ENCODE measurements at places on chromosomes 13 and 19. TPM values are rescaled to one million over a fixed set of nuclear protein-coding genes. Genes with fewer than 3 reads are reported as not detected.

ZNF845 gene
- total RNA-seq, result 4.9 TPM

CC2D1A gene
- total RNA-seq, result 21.4 TPM

F10 gene
- 8.0 TPM for total RNA-seq

FGF21 gene
- not detected for total RNA-seq

PRTN3 gene
- total RNA-seq, result not detected

C1QTNF9 gene
- total RNA-seq, result 6.5 TPM

SPRED3 gene
- 0.28 TPM for total RNA-seq

CATSPERD gene
- not detected for total RNA-seq

GRIN3B gene
- total RNA-seq, result not detected

LRRC25 gene
- 13.3 TPM for total RNA-seq

PRKCG gene
- total RNA-seq, result not detected

SEMA6B gene
- 5.6 TPM for total RNA-seq

PCSK4 gene
- 1.7 TPM for total RNA-seq

TEX29 gene
- not detected for total RNA-seq

CD37 gene
- total RNA-seq, result 2.1 TPM

CCNA1 gene
- not detected for total RNA-seq

FFAR3 gene
- not detected for total RNA-seq

C5AR2 gene
- total RNA-seq, result 0.28 TPM

CEACAM4 gene
- total RNA-seq, result not detected

ZNF540 gene
- 6.8 TPM for total RNA-seq

KLC3 gene
- not detected for total RNA-seq

DNAAF3 gene
- 3.9 TPM for total RNA-seq

HTR2A gene
- not detected for total RNA-seq

FSTL3 gene
- 128 TPM for total RNA-seq

TMEM238 gene
- total RNA-seq, result 0.59 TPM

SIGLEC11 gene
- 1.1 TPM for total RNA-seq

CYP2A7 gene
- total RNA-seq, result not detected

CGB5 gene
- total RNA-seq, result not detected

FUT3 gene
- total RNA-seq, result not detected

EHD2 gene
- 69.7 TPM for total RNA-seq

ZNF573 gene
- 10.4 TPM for total RNA-seq

STRN4 gene
- total RNA-seq, result 55.5 TPM

IGFL3 gene
- not detected for total RNA-seq

ACP5 gene
- total RNA-seq, result 4.3 TPM

C1QTNF9B gene
- 0.80 TPM for total RNA-seq

BCAM gene
- total RNA-seq, result 87.4 TPM

RINL gene
- 3.3 TPM for total RNA-seq

DAND5 gene
- 8.1 TPM for total RNA-seq

NFKBIB gene
- total RNA-seq, result 17.8 TPM

IGFL1 gene
- total RNA-seq, result not detected

KLK2 gene
- not detected for total RNA-seq

DPF1 gene
- not detected for total RNA-seq

KLK4 gene
- total RNA-seq, result not detected

ANO8 gene
- 8.2 TPM for total RNA-seq

ZNF547 gene
- 4.2 TPM for total RNA-seq

IFNL1 gene
- not detected for total RNA-seq

GAPDHS gene
- not detected for total RNA-seq

SOX1 gene
- not detected for total RNA-seq

ZSCAN4 gene
- total RNA-seq, result 0.10 TPM

TLE6 gene
- not detected for total RNA-seq

RAB3A gene
- total RNA-seq, result 32.4 TPM

GNG8 gene
- total RNA-seq, result not detected

ZNF383 gene
- 9.9 TPM for total RNA-seq

SERP2 gene
- total RNA-seq, result 11.3 TPM

TSKS gene
- not detected for total RNA-seq

Measured in heart right ventricle (tissue), 16 donors.